ENCODE measurements at places on chromosomes 7 and 10. TPM values are rescaled to one million over a fixed set of nuclear protein-coding genes. Genes with fewer than 3 reads are reported as not detected.

Gene ZNF786
- 6.9 TPM for total RNA-seq

Gene CLCN1
- 0.09 TPM for total RNA-seq

- H3K27me3 ChIP-seq, result no peaks in the 10 kb centered on the region
- H3K36me3 ChIP-seq, result no peaks in the 10 kb centered on the region
- H3K4me1 ChIP-seq, result no peaks in the 10 kb centered on the region
- no peak for DNase-seq
- H3K4me3 ChIP-seq, result no peak overlapping the region
These were observed 177.3 kb upstream of the TNS3 start for GRCh38 chr7:47759056-47759706.

Gene COL17A1
- 43.4 TPM for total RNA-seq

Gene TRIM74
- not detected for total RNA-seq

DNA sequence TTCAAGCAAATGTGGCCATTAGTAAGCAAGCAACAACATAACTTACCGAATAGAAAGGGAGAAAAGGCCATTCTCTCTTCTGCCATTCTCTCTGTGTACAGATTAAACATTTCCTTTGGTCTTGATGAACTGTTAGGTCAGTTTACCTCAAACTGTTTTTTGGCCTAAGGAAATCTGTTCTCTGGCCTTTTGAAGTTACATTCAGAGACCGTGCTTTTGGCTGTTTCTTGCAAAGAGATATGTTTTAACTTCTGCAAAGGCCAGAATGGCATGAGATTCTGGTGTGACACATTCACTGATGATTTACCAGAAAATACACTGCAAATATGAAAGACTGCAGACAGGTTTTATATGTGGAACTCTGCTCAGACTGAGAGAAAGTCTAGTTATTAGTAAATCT lies 22.2 kb downstream of the AHR start:
- H3K4me3 ChIP-seq, result no peak overlapping the region
- H3K4me1 ChIP-seq, result peaks cover 56% of the 10 kb centered on the region
- H3K27me3 ChIP-seq, result no peaks in the 10 kb centered on the region
- no peak overlapping the region for H3K27ac ChIP-seq
- H3K36me3 ChIP-seq, result no peaks in the 10 kb centered on the region

- H3K4me1 ChIP-seq, result no peaks in the 10 kb centered on the region
- no peak overlapping the region for H3K27ac ChIP-seq
- H3K27me3 ChIP-seq, result no peaks in the 10 kb centered on the region
- no peaks in the 10 kb centered on the region for H3K36me3 ChIP-seq
- DNase-seq, result no peak
These were observed 24.6 kb upstream of the PLEKHA1 start for GRCh38 chr10:122349758-122350369.

Gene SPDYE6
- not detected for total RNA-seq

DNA sequence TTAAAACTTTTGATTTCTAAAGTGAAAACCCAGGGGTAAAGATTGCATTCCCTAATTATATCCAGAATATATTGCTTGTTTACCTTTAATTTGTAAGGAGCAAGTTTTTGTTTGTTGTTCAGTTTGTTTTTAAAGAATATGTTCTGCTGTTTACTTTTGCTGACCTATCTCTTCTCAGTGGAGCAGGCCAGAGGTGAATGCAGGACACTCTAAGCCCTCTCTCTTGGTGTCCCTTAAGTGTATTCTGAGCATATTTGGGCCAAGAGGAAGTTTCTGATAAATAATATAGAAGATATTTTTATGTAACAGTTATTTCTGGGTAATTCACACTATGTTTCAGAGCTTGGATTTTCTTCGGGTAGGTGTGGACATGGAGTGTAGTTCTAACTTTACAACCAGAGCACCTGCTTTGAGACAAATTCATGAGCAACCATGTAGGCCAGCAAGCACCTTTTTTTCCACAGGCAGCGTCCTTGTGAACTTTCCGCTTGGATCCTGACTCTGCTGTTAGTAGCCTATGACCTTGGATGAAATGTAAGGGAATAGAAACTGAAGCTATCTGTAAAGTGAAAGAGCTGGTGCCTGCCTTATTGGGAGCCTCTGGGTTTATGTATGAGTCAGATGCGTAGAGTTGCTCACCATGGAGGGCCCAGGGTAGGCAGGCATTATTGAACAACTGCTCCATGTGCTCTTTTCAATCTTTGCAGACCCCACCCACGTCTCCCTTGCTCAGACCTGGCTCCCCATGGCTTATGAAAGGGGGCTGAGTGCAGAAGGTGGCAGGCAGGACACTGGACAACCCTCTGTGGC lies 16.1 kb downstream of the OGDH start:
- peak overlapping the region; percentile 84 for H3K27ac ChIP-seq
- peaks cover 33% of the 10 kb centered on the region for H3K36me3 ChIP-seq
- no peak overlapping the region for H3K4me3 ChIP-seq
- DNase-seq, result no peak
- peaks cover 10% of the 10 kb centered on the region for H3K4me1 ChIP-seq

GRCh38 chr7:620056-620455 lies 100.4 kb upstream of the PDGFA start:
- H3K4me1 ChIP-seq, result peaks cover 8% of the 10 kb centered on the region
- H3K4me3 ChIP-seq, result no peak overlapping the region
- H3K36me3 ChIP-seq, result no peaks in the 10 kb centered on the region
- H3K27ac ChIP-seq, result peak overlapping the region; percentile 76
- H3K27me3 ChIP-seq, result no peaks in the 10 kb centered on the region

Gene SPDYE5
- total RNA-seq, result not detected

- no peak overlapping the region for H3K4me3 ChIP-seq
- no peak overlapping the region for H3K27ac ChIP-seq
- H3K36me3 ChIP-seq, result peaks cover 79% of the 10 kb centered on the region
- DNase-seq, result no peak
These were observed 88.1 kb downstream of the BTAF1 start for GRCh38 chr10:92011560-92012214.

- H3K4me1 ChIP-seq, result no peaks in the 10 kb centered on the region
- no peak overlapping the region for H3K4me3 ChIP-seq
- no peaks in the 10 kb centered on the region for H3K36me3 ChIP-seq
- no peaks in the 10 kb centered on the region for H3K27me3 ChIP-seq
- no peak for DNase-seq
These were observed 152.6 kb downstream of the PKD1L1 start for GRCh38 chr7:47795631-47796030.
